ENCODE measurements at places on chromosomes 4 and X.

- no peak for DNase-seq
These were observed 106.8 kb downstream of the ASB9 start for GRCh38 chrX:15163131-15163530.

- no peak for DNase-seq
These were observed 38.1 kb downstream of the ADGRA3 start for GRCh38 chr4:22477813-22478182.

- no peak for DNase-seq
These were observed 107.9 kb downstream of the LDB2 start for GRCh38 chr4:16790508-16790907.

DNA sequence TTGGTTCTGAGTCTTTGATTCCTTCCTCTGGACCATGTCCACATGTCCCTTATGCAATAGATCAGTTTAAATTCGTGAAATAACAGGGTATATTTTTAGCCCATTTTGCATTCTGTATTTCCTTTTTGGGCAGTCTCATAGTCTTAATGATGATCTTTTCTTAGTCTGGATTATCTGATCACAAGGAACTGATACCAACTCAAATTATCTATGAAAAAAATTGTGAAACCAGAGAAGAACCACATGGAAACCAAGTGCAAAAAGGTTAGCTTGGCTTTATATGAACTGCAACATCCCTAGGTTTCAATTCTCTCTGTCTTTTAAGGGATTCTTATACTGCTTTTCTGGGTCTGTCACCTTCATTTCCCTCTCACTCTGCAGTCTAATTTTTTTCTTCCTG lies 608.6 kb upstream of the AADAT start:
- no peak for DNase-seq

DNA sequence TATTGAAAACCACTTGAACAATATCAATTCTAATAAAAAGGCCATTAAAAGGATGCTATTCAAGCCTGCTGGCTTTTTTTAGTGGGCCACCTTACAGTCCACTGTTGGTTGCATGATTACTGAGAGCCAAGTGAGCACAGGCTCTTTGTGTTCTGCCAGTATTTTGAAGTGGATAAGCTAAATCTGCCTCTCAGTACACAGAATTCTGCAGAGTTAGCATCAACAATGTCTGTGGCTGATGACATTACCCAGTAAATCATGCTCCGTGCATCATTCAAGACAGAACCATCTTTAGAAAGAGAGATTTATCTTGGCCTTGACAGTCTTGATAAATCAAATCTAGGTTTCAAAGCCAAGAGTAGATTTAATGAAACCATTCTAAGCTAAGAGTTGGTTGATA lies 119.0 kb upstream of the GNPDA2 start:
- no peak for DNase-seq

DNA sequence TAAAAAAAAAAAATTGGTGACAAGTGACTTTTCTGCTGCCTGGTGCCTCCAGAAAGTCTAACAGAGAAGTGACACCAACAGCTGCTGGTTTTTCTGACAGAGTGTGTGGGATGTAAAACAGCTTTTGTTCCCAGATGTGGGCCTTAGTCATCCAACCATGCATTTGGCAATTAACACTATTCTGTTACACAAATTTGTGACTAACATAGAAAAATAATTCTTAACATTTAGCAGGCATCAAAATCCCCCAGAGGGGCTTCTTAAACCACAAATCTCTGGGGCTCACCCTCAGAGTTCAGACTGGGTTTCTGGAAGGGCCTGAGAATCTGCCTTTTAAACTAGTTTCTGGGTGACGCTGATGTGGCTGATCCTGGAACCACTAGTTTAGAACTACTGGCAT lies 100.5 kb upstream of the PCDH7 start:
- no peak for DNase-seq

DNA sequence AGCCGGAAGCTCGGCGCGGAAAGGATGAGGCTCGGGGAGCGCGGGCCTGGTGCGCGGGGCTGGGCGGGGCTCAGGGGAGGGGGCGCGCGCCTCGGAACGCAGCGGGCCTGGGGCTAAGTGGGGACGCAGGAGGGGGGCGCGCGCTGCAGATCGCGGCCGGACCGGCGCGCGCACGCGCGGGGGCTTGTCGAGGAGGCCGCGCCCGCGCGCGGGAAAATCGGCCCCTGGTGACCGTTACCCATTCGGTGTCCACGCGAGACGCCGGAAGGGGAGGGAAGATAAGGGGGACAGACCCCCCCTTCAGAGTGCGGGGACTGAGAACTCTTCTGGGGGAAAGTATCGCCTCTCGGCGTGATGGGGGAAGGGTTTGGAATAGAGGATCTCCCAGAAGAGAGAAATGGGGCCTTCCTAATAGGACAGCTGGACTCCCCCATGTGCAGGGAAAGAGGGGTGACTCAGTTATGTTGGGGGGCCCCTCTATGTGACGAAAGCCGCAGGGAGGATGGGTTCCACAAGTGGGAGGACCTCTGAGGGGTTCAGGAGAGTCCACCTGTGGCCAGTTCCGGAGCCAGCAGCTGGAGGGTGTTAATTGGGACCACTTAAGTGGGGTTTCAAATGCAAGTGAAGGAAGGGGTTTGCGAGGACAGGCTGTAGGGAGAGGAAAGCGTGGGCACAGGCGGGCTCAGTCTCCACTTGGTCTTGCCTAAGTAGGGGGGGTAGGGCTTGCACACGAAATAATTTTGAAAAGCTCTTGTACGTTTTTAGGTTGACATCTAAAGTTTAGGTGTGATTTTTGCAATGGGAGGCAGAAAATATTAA lies 584 bp downstream of the SUV39H1 start:
- DNase-seq: no peak

DNA sequence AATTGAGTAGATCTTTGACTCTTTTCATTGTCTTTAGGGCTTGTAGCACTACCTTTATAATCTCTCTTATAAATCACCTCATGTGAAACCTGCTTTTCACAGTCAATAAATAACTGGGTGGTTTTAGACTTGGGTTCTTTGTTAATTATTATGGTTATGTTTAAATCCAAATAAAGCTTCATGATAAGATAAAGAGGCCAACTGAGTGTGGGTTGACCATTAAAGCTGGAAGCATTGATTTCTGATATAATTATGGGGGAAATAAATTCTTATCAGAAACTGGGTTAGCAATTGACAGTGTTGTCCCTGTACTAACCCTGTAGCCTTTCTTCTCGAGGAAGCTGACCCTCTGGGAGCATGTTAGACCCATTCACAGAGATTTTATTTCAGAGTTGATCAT lies 384.7 kb upstream of the LCORL start:
- no peak for DNase-seq

DNA sequence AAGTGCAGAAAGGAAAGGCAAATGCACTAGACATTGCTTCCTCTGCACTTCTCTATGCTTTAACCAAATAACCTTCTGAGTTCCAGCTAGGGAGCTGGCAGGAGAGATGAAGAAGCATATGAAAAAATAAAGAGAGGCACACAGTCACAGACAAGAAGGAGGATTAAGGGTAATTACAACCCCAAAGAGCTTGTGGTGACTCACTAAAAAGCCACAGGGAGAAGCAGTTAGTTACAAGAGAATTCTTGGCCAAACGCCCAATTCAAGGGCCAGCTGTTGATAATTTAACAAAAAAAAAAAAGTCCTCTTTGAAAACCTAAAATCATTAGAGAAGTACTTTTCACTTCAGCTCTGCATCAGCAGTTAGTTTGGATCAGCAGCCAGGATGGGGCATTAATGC lies 478.0 kb downstream of the KCNIP4 start:
- DNase-seq: peak; percentile 0

DNA sequence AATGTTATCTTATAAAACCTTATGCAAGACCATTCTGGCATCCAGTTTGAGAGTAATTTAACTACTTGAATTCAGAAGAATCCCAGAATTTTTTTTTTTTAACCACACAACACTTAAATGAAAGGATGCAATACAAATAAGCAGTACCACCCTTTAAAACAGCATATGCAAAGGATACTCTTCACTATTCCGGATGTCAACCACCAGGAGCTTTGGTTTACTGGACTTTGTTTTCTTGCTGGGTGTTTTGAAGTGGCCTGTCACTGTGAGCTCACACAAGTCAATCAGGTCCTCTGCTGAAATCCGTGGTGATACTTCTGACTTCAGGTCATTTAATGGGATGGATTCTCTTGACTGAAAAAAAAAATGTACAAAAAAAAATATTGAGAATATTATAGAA lies 200.0 kb downstream of the TBCK start:
- DNase-seq: no peak

- no peak for DNase-seq
These were observed 5.4 kb upstream of the KIAA0232 start for GRCh38 chr4:6776920-6777635.

DNA sequence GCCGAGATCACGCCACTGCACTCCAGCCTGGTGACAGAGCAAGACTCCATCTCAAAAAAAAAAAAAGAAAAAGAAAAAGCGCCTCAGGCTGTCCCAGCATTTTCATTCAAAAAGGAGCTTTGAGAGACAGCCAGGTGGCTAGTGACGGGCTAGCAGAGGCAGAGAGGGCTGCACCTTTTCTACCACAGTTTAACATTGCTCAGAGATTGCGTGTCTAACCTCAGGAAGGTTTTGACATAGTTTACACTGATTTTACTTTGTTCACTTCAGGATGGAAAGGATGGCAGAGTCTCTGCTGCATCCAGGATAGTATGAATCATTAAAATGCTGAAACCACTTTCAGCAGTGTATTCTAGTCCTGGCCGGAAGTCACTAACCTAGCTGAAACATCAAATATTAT lies 28.1 kb downstream of the ZFP42 start:
- DNase-seq: no peak

DNA sequence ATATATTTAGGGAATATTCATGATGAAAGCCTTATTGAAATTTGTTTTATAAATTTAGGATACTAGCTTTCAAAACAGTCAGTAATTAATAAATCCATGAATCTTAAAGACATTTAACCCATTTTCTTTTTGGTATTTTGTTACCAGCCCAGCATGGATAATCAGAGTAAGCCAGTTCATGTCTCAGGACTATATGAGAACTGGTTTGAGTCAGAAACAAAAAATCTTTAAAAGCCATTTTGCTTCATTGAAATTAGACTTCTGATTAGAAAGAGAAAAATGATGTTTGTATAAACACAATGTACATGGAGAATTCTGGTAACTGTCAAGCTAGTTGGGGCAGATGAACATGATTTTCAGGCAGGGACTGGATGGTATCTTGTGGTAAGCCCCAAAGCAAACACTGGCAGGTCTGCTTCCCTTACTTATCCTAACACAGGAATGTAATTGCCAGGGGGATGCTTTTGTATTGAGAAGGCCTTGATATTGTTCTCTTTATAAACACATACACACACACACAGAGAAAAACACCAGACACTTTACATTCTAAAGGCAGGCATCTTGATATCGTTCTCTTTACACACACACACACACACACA lies 9.4 kb downstream of the ARHGAP10 start:
- DNase-seq: no peak

- DNase-seq: no peak
These were observed 2.7 kb upstream of the NKX6-1 start for GRCh38 chr4:84501721-84502267.

DNA sequence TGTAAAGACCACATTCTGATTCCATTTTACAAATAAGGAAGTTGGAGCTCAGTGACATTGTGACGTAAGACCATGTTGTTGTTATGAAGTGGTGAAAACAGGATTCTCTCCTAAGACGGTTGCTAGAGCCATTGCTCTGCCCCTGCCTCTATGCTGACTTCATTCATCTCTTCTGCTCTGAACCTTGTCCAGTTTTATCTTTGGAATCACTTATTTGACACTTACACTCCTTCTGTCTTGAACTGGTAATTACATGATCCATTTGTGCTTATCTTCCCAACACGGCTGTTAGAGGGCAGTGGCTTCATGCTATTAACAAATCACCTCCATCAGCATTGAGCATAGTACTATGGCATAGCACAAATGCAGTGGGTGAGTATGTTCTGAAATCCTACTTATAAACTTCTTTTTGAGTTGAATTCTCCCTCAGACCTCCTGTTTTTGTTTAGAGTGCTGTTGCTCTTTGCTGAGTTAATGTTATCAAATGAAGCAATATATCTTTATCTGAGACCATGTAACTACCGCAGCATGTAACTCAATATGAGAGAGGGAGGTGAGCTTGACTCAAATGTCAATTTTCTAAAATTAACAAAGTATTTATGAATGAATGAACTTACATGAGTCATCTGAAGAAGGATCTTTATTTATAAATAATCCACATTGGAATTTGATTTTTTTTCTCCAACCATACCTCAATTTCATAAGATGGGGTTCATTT lies 177.8 kb downstream of the RASL11B start:
- DNase-seq: no peak

DNA sequence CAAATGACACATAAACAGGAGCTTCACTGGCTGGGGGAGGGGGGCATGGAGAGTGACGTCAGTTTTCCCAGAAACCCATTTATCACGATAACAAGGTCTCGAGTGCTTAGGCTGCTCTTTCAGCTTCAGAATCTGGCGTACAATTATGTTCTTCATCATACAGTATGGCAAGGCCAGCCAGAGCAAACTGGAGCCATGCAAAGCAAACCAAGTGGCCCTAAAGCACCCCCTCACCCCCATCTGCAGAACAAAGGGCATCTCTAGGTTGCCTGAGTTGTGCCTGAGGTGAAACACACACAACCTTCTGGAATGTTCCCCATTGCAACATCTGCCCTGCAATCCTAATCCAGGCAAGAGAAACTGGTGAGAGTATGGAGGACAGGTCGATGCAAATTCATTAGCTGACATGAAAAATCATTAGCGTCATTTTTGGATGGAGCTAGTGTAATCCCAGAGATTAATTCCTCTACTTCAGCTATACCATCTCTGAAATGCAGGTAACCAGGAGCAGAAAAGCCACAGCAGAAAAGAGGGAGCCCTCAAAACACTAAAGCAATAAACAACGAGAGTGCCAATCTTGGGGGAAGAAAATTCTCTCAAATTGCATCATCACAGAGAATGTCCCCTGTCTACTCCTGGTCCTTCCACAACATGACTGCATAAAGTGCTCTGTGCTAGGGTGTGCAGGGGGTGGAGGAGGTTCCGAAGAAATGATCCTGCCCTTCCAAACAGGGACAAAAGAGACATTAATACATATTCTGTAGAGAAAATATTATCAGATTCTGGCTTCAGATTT lies 1.8 kb downstream of the SEPTIN6 start:
- no peak for DNase-seq

GRCh38 chr4:99859618-99860017 lies 34.6 kb downstream of the LAMTOR3 start:
- DNase-seq: no peak

- DNase-seq: no peak
These were observed 163.9 kb upstream of the SLC7A11 start for GRCh38 chr4:138405934-138406567.

GRCh38 chrX:17527922-17528321 lies 152.9 kb downstream of the NHS start:
- no peak for DNase-seq

- DNase-seq: no peak
These were observed 7.3 kb upstream of the DAPP1 start for GRCh38 chr4:99809326-99809725.

DNA sequence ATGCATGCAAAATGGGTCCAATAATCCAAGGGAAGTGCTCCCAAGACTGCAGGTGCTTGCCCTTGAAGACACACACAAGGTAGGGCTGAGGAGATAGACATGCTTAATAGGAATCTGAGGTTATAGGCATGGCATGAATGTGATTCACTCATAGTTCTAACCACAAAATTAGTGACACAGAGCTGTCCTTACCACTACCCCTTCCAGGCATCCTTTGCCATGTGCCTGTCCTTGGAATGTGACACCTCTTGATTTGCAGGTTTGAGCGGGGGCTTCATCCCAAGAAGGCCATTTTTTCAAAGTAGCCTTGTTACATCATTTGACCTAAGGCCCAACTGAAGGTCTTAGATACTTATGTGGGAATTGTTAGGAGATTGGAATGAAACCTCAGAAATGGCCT lies 112.5 kb downstream of the CCNG2 start:
- DNase-seq: no peak

GRCh38 chr4:113478032-113478431 lies 283.5 kb downstream of the CAMK2D start:
- no peak for DNase-seq
